ENCODE measurements at places on chromosomes 7 and 10. TPM values are rescaled to one million over a fixed set of nuclear protein-coding genes. Genes with fewer than 3 reads are reported as not detected.

DNA sequence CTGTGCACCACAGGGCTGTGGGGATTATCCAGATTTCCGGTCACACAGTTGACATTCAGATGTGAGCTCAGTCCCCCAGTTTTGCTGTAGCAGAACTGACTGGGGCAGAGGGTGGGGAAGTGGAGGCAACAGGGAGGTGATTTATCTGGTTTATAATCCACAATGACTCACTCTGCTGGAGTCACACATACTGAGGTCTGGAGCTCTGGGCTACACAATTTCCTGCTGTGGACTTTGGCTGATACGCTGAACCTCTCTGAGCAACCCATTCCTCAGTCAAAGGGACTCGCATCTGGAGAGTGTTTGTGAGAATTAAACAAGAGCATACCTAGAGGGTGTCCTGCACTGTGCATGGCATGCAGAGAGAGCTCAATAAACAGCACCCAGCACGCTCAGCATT is 64.8 kb upstream of the PLPP4 start:
- no peaks in the 10 kb centered on the region for H3K27me3 ChIP-seq
- no peak overlapping the region for H3K27ac ChIP-seq
- H3K4me3 ChIP-seq: no peak overlapping the region
- H3K4me1 ChIP-seq: no peaks in the 10 kb centered on the region

- H3K4me1 ChIP-seq: no peaks in the 10 kb centered on the region
- no peak overlapping the region for H3K27ac ChIP-seq
- no peaks in the 10 kb centered on the region for H3K27me3 ChIP-seq
- H3K4me3 ChIP-seq: no peak overlapping the region
- DNase-seq: no peak
- H3K36me3 ChIP-seq: no peaks in the 10 kb centered on the region
Measured at GRCh38 chr7:149750122-149750845, 23.1 kb downstream of the ZNF467 start.

DNA sequence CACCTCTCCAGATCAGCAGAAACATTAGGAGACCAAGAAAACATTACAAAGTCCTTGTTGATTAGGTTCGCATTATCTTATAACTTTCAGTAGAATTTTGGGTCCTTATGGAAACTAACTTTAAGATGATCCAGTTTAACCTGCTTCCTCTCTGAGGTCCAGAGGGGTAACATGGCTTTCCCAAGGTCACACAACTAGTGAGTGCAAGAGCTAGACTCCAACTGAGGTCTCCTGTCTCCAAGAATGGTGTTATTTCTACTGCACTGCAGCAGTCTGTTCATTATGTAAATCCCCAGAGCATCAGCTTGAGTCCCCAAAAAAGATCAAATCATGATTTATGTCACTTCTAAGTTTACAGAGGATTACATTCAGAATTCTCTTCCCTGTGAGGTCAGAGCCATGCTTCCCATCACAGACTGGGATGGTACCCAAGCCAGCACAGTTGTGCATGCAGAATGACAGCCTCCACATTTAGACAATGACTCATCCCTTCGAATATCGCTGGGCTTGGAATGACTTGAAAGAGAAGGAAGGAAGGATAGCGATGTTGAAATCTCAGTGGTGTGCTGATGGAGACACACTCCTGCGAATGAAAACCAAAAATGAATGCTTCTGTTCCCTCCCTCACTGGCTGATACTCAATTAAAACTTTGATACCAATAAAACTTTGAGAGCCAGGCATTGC is 163.1 kb upstream of the PLXNA4 start:
- no peak overlapping the region for H3K4me3 ChIP-seq
- no peaks in the 10 kb centered on the region for H3K4me1 ChIP-seq

DNA sequence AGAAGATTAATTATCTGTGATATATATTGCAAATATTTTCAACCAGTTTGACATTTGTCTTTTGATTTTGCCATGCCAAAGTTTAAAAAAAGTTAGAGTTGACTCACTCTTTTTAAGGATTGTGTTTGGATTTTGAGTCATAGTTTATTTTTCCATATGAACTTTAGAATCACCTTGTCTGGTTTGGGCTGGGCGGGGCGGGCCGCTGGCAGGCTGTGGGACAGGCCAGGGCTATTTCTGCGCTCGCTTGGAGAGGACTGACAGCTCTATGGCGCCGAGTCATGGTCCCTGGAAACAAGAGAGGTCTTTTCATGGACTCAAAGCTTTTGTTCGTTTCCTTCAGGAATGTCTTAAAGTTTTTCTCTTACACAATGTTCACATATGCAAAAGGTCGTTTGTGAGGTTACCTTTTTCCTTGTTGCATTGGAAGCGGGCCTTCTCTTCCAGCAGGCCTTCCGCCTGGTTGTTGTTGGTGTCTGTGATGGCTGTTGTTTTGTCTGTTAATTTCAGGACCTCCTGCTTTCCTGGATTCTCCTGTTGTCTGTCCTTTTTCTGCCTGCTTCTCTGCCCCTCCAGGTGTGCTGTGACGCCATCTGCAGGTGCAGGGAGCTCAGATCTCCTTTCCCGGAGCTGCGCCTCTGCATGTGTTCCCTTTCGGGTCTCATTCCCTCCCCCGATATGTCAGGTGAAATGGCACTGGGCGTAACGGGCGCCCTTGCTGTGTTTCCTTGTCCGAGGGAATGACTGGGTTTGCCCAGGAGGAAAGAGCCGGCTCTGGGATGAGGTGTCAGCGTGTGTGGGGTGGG is 53.8 kb downstream of the INPP5A start:
- no peak for DNase-seq
- H3K36me3 ChIP-seq: no peaks in the 10 kb centered on the region
- no peaks in the 10 kb centered on the region for H3K27me3 ChIP-seq
- no peak overlapping the region for H3K4me3 ChIP-seq
- peaks cover 90% of the 10 kb centered on the region for H3K4me1 ChIP-seq
- H3K27ac ChIP-seq: no peak overlapping the region

- H3K36me3 ChIP-seq: no peaks in the 10 kb centered on the region
- peak overlapping the region; percentile 88 for H3K27ac ChIP-seq
- peaks cover 29% of the 10 kb centered on the region for H3K27me3 ChIP-seq
Measured at GRCh38 chr7:51316262-51316665, 345 bp downstream of the COBL start.

DNA sequence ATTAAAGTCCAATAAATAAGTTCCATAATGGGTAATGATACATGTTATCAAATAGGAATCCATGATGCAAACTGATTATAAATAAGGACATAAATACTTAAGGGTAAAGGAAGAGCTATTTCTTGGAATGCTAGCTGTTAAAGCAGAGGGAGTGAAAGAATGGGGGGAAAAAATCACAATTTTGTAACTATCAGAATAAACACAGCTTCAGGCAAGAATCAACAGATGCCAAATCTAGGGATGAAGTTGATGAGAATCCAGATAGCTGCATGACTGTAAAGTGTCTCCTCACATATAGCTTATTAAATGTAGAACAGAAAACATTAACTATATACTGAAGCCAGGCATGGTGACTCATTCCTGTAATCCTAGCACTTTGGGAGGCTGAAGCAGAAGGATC is 4.9 kb downstream of the IPMK start:
- H3K27me3 ChIP-seq: no peaks in the 10 kb centered on the region
- H3K4me1 ChIP-seq: peaks cover 21% of the 10 kb centered on the region
- H3K36me3 ChIP-seq: no peaks in the 10 kb centered on the region
- no peak overlapping the region for H3K27ac ChIP-seq
- no peak for DNase-seq

- no peaks in the 10 kb centered on the region for H3K27me3 ChIP-seq
- no peak overlapping the region for H3K27ac ChIP-seq
- DNase-seq: no peak
Measured at GRCh38 chr10:44045020-44045419, 339.9 kb downstream of the CXCL12 start.

DNA sequence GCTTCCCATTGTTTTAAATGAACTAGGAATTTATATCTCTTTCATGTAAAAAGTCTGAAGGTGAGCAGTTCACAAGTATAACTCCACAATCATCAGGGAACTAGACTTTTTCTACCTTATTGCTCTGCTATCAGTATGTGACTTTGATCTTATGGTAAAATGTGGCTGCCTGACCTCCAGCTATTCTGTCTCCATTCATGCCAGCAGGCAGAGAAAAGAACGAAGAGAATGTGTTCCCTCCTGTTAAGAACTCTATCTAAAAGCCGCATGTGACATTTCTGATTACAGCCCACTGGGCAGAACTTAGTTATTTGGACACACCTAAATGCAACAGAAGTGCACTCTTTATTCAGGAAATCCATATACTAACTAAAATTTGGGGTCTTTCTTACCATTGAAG is 102.8 kb upstream of the MBL2 start:
- no peaks in the 10 kb centered on the region for H3K4me1 ChIP-seq
- no peaks in the 10 kb centered on the region for H3K36me3 ChIP-seq
- H3K27me3 ChIP-seq: no peaks in the 10 kb centered on the region
- no peak overlapping the region for H3K27ac ChIP-seq

DNA sequence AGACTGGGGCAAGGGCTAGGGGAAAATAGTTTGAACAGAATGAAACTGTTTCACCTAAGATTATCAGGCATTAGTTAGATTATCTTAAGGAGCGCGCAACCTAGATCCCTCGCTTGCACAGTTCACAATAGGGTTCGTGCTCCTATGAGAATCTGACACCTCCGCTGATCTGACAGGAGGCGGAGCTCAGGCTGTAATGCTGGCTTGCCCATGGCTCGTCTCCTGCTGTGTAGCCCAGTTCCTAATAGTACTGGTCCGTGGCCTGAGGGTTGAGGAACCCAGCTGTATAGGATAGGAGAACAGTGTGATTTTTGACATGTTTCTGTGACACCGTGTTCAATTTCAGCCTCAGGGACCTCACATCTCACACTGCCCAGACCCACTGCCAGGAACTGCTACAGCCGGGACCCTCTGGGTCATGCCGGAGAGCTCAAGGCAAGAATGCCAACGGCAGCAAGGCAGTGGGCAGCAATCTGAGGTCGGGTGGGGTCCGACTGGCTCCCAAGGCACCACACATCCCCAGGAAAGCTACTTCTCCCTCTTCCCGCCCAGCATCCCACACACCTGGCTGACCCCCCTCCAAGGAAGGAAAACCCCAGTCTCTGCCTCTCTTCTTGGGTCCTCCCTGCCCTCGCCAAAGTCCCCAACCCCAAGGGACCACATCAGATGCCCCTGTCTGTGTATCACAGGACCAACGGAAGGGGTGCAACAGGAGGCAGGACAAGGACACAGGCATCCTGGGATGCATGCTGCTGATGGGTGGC is 31.7 kb downstream of the CAMK2B start:
- peaks cover 38% of the 10 kb centered on the region for H3K27me3 ChIP-seq
- H3K4me1 ChIP-seq: peaks cover 11% of the 10 kb centered on the region
- H3K4me3 ChIP-seq: no peak overlapping the region
- H3K27ac ChIP-seq: no peak overlapping the region
- peak; percentile 44 for DNase-seq
- H3K36me3 ChIP-seq: no peaks in the 10 kb centered on the region

DNA sequence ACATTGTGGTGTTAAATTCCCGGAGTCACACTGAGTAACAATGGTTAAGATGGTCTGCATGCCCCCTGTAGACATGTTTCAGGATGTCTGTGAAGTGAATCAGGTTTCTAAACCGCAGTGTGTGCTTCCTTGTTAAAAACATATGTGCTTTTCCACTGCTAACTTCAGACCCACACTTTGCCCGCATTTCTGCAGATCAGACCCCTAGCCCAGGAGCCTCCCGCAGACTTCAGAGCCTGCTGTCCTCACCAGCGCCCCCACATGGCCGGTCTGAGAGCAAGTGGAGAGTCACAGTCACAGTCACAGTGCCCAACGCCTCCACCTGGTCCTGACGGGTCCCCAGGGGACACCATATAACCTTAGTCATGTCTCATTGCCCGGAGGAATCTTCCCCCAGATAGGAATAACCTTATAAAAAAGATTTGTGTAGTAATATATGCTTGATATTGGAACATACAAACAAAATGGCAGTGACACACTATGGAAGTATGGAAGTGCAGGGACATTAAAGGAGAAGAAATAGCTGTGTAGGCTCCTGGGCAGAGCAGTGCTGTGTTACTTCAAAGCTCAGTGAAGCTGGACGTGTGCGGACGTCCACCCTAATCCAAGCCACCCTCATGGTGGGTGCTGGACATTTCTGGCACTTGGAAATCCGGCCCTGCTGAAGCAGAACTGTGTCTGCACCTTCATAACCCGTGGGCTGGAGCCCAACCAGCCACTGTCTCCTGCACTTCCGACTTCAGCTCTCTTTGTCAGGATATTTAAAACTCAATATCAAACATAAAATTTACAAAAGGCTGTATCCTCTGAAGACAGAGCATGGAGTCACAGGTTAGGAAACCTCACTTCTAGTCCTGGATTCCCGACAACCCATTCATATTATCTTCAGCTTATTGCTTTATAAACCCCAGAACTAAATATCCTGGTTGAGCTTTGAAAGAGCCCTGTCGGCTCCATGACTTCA is 29.0 kb downstream of the GSTO2 start:
- H3K27ac ChIP-seq: no peak overlapping the region
- H3K4me1 ChIP-seq: peaks cover 35% of the 10 kb centered on the region
- H3K27me3 ChIP-seq: no peaks in the 10 kb centered on the region
- no peak overlapping the region for H3K4me3 ChIP-seq
- DNase-seq: no peak

GRCh38 chr10:124293616-124294449 is 124.9 kb downstream of the OAT start:
- H3K27ac ChIP-seq: no peak overlapping the region
- no peaks in the 10 kb centered on the region for H3K4me1 ChIP-seq
- DNase-seq: no peak
- no peak overlapping the region for H3K4me3 ChIP-seq

- H3K4me1 ChIP-seq: peaks cover 5% of the 10 kb centered on the region
- no peak overlapping the region for H3K4me3 ChIP-seq
Measured at GRCh38 chr7:111089822-111090426, 1.0 kb upstream of the LRRN3 start.

- H3K36me3 ChIP-seq: peaks cover 63% of the 10 kb centered on the region
- H3K27ac ChIP-seq: no peak overlapping the region
- H3K4me3 ChIP-seq: no peak overlapping the region
- DNase-seq: no peak
- H3K27me3 ChIP-seq: no peaks in the 10 kb centered on the region
Measured at GRCh38 chr7:149860821-149861727, 12.7 kb upstream of the ATP6V0E2 start.

GRCh38 chr7:39621261-39621660 is 2.1 kb upstream of the RALA start:
- DNase-seq: no peak
- no peaks in the 10 kb centered on the region for H3K36me3 ChIP-seq
- no peaks in the 10 kb centered on the region for H3K27me3 ChIP-seq
- H3K4me3 ChIP-seq: no peak overlapping the region
- peaks cover 27% of the 10 kb centered on the region for H3K4me1 ChIP-seq
- no peak overlapping the region for H3K27ac ChIP-seq

DNA sequence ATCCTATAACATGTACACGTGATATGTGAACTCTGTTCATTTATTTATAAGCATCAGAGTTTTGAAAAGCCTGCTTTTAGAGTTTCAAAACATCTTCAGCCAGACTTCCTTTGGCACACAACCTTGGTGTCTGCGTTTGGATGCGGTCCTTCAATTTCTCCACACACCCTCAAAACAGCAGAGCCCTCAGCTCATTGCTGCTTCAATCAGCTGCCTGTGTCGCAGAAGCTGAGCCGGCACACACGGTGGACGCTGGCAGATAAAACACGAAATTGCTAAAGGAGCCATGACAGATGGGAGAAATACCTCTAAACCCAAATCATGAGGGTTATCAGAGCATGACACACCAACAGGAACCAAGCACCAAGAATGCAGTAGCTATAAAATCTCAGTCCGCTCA is 396.4 kb upstream of the AKR1E2 start:
- no peaks in the 10 kb centered on the region for H3K4me1 ChIP-seq
- H3K27ac ChIP-seq: no peak overlapping the region
- no peak for DNase-seq
- no peaks in the 10 kb centered on the region for H3K27me3 ChIP-seq

ATOH7 gene
- not detected for total RNA-seq

HOXA4 gene
- 8.5 TPM for total RNA-seq

SKIDA1 gene
- 0.95 TPM for total RNA-seq

NYAP1 gene
- total RNA-seq: 1.1 TPM

MBL2 gene
- not detected for total RNA-seq

AKR1B15 gene
- not detected for total RNA-seq

INTS1 gene
- 50.8 TPM for total RNA-seq

ITGB8 gene
- total RNA-seq: 8.0 TPM
